Activated T-helper 1 cell treated with anti-CD3 and anti-CD28 coated beads, Interleukin-2, amount 50 U/mL, for 16 hours (primary cell): ENCODE measurements at places on chromosomes 5 and 9.

- no peak for DNase-seq
These were observed 48.6 kb upstream of the RNU6ATAC start for GRCh38 chr9:134212809-134213507.

- no peak for DNase-seq
These were observed 394.8 kb downstream of the NR2F1-AS1 start for GRCh38 chr5:93186076-93186682.

DNA sequence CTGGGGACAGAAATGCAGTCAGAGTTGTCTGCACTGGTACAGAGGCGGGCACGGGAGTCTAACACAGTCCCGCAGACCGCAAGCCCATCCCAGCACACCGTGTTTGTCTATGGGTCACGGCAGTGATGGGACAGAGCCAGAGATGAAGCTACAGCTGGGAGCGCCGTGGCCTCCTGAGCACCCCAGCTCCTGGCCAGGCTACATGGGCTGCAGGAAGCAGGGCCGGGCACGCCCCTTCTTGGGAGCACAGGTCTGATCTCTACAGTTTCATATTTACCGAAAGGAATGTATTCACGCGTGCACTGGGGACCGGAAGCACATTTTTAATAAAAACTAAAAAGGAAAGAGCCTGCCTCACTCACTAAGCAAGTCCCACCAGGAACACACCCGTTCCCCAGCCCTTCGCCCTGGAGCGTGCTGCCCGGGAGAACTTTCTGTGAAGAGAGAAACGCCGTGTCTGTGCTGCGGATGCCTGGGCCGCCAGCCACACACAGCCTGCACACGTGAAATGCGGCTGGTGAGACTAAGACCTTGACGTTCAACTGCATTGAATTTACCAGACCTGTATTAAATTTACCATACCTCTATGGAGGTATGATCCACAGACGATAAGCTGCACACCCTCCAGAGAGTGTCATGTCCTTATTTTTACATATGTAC, 81.1 kb downstream of the VAV2 start:
- no peak for DNase-seq

- DNase-seq = no peak
These were observed 688.5 kb upstream of the CHD1 start for GRCh38 chr5:99617335-99617734.

DNA sequence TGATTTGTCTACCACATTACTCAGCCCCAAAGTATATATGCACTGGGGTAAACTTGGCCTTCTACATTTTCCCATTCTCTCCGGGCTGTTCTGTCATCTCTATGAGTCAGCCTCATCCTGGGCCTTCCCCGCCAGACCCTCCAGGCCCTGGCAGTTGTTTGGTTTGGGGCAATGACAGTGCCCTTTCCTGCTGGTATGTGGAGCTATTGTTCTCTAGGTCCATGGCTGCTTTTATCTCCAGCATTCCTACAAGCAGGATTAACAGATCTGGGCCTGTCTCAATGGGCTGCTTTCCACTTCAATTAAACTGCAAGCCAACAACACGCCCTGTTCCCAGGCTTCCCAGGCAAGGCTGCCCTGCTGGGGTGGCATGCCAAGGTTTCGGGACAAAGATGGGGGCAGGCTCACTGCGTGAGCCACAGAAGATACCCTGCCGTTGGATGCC, 136.4 kb downstream of the SLIT3 start:
- DNase-seq = no peak

DNA sequence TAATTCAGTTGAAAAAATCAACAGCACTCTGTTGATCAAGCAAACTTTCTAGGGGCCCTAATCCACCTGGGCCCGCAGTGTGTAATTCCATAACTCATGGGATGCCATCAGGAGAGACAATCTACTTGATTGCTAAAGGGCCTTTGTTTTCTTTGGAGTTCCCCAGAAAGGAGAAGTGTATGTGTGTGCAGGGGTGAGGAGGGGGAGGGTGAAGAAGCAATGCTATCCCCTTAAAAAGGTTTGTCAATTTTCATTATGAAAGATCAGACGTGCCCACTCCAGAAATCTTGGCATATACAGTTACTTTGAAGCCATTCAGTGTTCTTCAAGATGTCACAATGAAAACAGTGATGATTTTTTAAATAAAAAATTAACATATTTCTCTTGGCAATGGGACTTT, 6.2 kb downstream of the PARP8 start:
- no peak for DNase-seq
